Foreskin melanocyte (primary cell): ENCODE measurements at places on chromosomes 5 and 9.

DNA sequence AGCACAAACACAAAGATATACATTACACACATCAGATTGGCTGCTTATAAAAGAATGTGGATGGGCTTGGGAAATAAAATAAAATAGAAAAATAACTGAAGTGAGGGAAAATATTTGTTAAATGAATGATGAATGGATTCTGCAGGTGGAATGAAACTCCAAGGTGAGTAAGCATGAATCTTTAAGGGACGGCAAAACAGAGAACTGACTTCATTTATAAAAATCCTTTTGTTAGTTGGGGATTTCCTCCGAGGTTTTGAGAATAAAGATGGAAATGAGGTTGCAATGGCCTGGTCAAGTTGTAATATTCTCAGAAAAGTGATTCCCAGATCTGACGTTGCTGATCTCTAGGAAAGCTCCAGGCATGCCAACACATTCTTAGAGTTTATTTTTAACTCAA lies 20.9 kb upstream of the SEMA6A start:
- DNase-seq: no peak

DNA sequence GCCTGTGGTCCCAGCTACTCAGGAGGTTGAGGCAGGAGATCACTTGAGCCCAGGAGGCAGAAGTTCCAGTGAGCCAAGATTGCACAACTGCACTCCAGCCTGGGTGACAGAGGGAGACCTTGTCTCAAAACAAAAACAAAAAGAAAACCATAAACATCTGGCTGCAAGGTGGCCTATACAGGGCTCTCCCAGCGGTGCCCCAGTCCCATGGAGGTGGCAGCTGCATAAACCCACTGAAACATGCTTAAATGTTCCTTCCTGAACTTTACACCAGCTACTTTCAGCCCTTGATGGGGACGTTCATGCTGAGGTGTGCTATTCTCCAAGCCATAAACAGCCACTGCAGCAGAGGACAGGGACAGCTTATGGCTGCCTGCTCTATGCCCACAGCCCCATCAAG lies 35.6 kb downstream of the DROSHA start:
- no peak for DNase-seq

GRCh38 chr5:55601204-55601618 lies 66.4 kb upstream of the PLPP1 start:
- no peak for DNase-seq

- DNase-seq: peak; percentile 50
Observed at GRCh38 chr9:15606643-15607472, 54.0 kb downstream of the CCDC171 start.

GRCh38 chr5:32087086-32088082 lies 86.7 kb downstream of the GOLPH3 start:
- DNase-seq: no peak

DNA sequence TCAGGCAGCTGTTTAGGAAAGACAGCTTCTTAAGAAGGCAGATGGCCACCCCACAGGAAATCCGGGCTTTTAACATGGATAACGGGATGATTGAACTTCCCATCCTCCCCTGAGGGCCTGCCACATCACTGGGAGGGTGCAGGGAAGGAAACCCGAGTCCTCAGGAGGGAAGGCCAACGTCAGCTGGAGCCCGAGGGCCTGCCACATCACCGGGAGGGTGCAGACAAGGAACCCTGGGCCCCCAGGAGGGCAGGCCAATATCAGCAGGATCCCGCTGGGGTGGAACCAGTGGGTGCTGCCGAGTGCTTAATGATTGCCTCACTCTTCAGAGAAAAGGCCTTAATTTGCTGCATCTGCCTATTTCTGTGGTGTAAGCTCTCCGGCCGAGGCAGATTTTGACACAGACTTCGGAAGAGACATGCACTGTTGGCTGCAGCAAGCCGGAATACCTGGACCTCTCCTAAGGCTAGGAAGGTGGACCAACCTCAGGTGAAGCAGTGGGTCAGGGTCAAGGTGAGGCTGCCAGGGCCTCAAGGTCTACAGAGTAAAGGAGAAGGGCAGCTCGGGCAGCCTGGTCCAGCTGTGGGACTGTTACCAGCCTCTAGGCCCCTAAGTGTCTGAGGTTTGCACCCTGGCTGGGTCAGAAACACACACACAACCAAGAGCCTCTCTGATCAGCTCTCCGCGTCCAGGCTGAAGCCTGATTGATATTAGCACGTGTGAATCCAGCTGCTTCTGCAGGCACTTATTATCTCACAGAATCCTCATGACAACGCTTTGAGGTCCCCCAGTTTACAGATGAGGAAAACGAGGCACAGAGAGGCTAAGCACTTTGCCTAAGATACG lies 14.8 kb upstream of the COL5A1 start:
- peak; percentile 11 for DNase-seq

DNA sequence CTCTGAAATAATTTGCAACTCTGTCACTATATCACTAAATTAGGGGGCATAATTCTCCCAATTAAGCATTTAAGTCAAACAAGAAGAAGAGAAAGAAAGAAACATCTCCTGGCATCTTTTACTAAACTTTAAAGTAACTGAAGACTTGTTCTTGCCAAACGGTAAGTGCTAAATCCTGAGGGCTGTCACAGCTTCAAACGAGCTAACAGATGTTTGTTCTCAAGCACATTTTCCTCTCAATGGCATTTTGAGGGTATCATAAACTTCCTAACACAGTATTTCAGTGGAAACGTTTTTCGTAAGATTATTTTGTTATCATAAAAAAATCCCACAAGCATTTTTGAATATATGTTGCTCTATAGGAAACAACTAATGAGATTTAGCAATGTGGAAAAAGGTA lies 169.5 kb upstream of the TAS2R1 start:
- no peak for DNase-seq
